ENCODE measurements at places on chromosomes 3 and 15.

GRCh38 chr3:157129803-157130466 lies 30.0 kb downstream of the CCNL1 start:
- no peak for DNase-seq

DNA sequence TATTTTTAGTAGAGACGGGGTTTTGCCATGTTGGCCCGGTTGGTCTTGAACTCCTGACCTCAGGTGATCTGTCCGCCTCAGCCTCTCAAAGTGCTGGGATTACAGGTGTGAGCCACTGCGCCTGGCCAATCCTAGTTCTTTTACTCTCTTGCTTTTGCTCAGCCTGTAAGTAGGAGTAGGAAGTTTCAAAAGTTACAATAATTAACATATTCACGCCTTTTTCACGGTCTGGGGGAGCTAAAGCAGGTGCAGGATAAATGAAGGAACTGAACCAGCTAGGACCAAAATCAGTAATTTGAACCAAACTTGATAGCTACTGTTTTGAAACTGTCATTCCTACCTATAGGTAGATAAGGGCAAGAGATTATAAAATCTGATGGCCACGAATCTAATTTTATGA lies 98.5 kb downstream of the CACNA1D start:
- DNase-seq: no peak

DNA sequence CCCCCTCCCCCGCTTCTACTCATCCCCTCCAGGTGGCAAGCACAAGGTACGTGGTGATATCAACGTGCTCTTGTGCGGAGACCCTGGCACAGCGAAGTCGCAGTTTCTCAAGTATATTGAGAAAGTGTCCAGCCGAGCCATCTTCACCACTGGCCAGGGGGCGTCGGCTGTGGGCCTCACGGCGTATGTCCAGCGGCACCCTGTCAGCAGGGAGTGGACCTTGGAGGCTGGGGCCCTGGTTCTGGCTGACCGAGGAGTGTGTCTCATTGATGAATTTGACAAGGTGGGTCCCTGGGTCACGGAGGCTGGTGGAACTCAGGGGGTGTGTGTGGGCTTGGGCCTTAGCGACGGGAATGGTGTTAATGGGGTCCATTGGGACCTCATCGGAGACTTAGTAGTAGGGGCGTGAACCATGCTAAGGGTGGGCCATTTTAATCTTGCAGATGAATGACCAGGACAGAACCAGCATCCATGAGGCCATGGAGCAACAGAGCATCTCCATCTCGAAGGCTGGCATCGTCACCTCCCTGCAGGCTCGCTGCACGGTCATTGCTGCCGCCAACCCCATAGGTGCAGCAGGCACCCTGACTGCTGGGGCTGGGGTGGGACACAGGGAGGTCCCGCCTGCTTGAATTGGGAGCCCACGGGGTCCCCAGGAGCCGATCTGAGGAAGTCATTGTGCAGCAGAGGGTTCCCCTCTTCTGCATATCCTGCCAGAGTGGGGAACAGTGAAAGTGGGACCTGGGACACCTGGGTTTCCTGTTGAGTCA lies 12.0 kb upstream of the PODXL2 start:
- DNase-seq: no peak

GRCh38 chr15:68210821-68211655 lies 5.9 kb upstream of the CALML4 start:
- DNase-seq: peak; percentile 72

GRCh38 chr15:94404733-94405283 lies 173.4 kb downstream of the MCTP2 start:
- no peak for DNase-seq

GRCh38 chr3:114127517-114127916 lies 51.3 kb downstream of the DRD3 start:
- no peak for DNase-seq

- no peak for DNase-seq
These were observed 416.0 kb downstream of the OCA2 start for GRCh38 chr15:27683121-27683520.

Measured in GM20000 (cell line).